Glutamatergic neuron (in vitro differentiated cells): ENCODE measurements at places on chromosomes 3 and 15. TPM values are rescaled to one million over a fixed set of nuclear protein-coding genes. Genes with fewer than 3 reads are reported as not detected.

Gene SLC24A5
- total RNA-seq, result not detected

Gene TMEM42
- total RNA-seq, result 9.6 TPM

Gene GPR62
- 0.44 TPM for total RNA-seq

Gene CACNA2D2
- total RNA-seq, result 5.0 TPM

Gene IL5RA
- total RNA-seq, result not detected

Gene NAALADL2
- 1.6 TPM for total RNA-seq

Gene GOLGA8R
- total RNA-seq, result not detected

Gene C3orf80
- total RNA-seq, result 0.34 TPM

Gene CEP97
- 25.1 TPM for total RNA-seq

Gene SCAMP5
- total RNA-seq, result 164 TPM

Gene RAB8B
- total RNA-seq, result 70.4 TPM

Gene SIAH2
- 9.6 TPM for total RNA-seq

Gene FBXW12
- 0.66 TPM for total RNA-seq

Gene LHFPL4
- total RNA-seq, result 23.4 TPM

Gene FANCD2
- 7.0 TPM for total RNA-seq

Gene VPS18
- 33.5 TPM for total RNA-seq

Gene CHRNB4
- total RNA-seq, result 71.6 TPM

Gene NR2E3
- total RNA-seq, result 0.69 TPM

Gene CHRNA5
- 55.3 TPM for total RNA-seq

Gene AMT
- total RNA-seq, result 12.4 TPM

Gene MUC13
- total RNA-seq, result not detected

Gene PLSCR1
- 4.1 TPM for total RNA-seq

Gene ARHGAP11A
- total RNA-seq, result 8.9 TPM

Gene CCNB2
- total RNA-seq, result 13.1 TPM

Gene SERINC4
- total RNA-seq, result not detected

Gene CHRD
- 47.1 TPM for total RNA-seq

Gene FAM81A
- not detected for total RNA-seq

Gene TLR9
- 0.37 TPM for total RNA-seq

Gene CIDEC
- total RNA-seq, result not detected

Gene LRTM1
- total RNA-seq, result not detected

Gene GRM2
- 134 TPM for total RNA-seq

Gene PEX5L
- total RNA-seq, result 41.0 TPM

Gene NDUFB4
- 119 TPM for total RNA-seq

Gene KLHDC8B
- total RNA-seq, result 36.3 TPM

Gene C3orf22
- not detected for total RNA-seq

Gene SMCO1
- not detected for total RNA-seq

Gene PSTPIP1
- 12.4 TPM for total RNA-seq

Gene RAB6B
- 222 TPM for total RNA-seq

Gene RTP1
- total RNA-seq, result not detected

Gene IL20RB
- total RNA-seq, result 1.8 TPM

Gene AEN
- total RNA-seq, result 15.4 TPM

Gene FEZF2
- total RNA-seq, result 0.49 TPM

Gene POLQ
- total RNA-seq, result 2.4 TPM

Gene AHSG
- total RNA-seq, result not detected

Gene FAM43A
- 21.6 TPM for total RNA-seq

Gene DLL4
- total RNA-seq, result 12.5 TPM

Gene SEC61A1
- total RNA-seq, result 201 TPM

Gene SLC6A20
- not detected for total RNA-seq
